ENCODE measurements at places on chromosomes 3 and 15. TPM values are rescaled to one million over a fixed set of nuclear protein-coding genes. Genes with fewer than 3 reads are reported as not detected.

TMED3 gene
- total RNA-seq: 60.2 TPM

DNA sequence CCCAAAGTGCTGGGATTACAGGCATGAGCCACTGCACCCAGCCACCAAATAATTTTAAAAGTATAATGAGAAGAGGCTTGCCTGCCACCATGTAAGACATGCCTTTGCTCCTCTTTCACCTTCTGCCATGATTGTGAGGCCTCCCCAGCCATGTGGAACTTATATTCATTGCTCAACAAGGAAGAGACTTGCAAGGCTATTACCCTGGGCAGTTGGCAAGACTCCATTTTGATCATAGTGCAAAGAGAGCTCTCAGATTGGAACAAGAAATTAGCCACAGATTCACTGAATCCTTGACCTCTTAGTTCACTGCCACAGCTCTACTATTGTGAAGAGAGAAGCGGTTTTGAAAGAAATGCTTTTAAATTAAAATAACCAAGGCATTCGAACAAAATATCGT, 6.1 kb downstream of the SCAP start:
- peaks cover 10% of the 10 kb centered on the region for H3K36me3 ChIP-seq
- no peaks in the 10 kb centered on the region for H3K27me3 ChIP-seq
- no peak for DNase-seq
- no peak overlapping the region for H3K27ac ChIP-seq

DNA sequence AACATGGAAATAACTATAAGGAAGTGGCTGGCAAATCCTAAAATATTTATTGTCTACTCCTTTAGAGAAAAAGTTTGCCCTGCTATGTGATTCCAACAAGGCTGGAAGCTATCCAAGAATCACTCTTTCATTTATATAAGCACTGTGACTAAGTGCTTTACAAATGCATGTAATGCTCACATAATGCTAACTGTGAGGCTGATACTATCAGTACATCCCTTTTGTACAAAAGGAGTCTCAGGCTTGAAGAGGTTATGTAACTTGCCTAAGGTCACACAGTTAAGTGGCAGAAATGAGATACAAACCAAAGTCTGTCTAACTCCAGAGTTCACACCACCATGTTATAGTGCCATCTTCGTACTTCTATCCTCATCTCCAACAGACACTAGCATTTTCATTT, 17.0 kb downstream of the TOPBP1 start:
- H3K27ac ChIP-seq: no peak overlapping the region
- peaks cover 40% of the 10 kb centered on the region for H3K36me3 ChIP-seq
- H3K27me3 ChIP-seq: no peaks in the 10 kb centered on the region
- H3K4me1 ChIP-seq: peaks cover 9% of the 10 kb centered on the region
- no peak for DNase-seq

- H3K27ac ChIP-seq: no peak overlapping the region
- H3K36me3 ChIP-seq: peaks cover 8% of the 10 kb centered on the region
- no peak overlapping the region for H3K4me3 ChIP-seq
- DNase-seq: no peak
- no peaks in the 10 kb centered on the region for H3K4me1 ChIP-seq
Observed at GRCh38 chr3:31345581-31345980, 187.1 kb upstream of the STT3B start.

GRCh38 chr3:50862221-50862620, 187.5 kb downstream of the DOCK3 start:
- no peaks in the 10 kb centered on the region for H3K36me3 ChIP-seq
- no peak overlapping the region for H3K27ac ChIP-seq
- H3K4me3 ChIP-seq: no peak overlapping the region

GRCh38 chr3:138567403-138567802, 26.7 kb downstream of the CEP70 start:
- H3K27me3 ChIP-seq: no peaks in the 10 kb centered on the region
- peaks cover 8% of the 10 kb centered on the region for H3K4me1 ChIP-seq
- H3K4me3 ChIP-seq: no peak overlapping the region
- H3K27ac ChIP-seq: no peak overlapping the region

- no peak for DNase-seq
- H3K4me1 ChIP-seq: peaks cover 25% of the 10 kb centered on the region
- no peaks in the 10 kb centered on the region for H3K36me3 ChIP-seq
- no peaks in the 10 kb centered on the region for H3K27me3 ChIP-seq
- H3K27ac ChIP-seq: no peak overlapping the region
- H3K4me3 ChIP-seq: no peak overlapping the region
Observed at GRCh38 chr15:64288577-64288976, 67.4 kb downstream of the CSNK1G1 start.

OSBPL10 gene
- 0.17 TPM for total RNA-seq

DNA sequence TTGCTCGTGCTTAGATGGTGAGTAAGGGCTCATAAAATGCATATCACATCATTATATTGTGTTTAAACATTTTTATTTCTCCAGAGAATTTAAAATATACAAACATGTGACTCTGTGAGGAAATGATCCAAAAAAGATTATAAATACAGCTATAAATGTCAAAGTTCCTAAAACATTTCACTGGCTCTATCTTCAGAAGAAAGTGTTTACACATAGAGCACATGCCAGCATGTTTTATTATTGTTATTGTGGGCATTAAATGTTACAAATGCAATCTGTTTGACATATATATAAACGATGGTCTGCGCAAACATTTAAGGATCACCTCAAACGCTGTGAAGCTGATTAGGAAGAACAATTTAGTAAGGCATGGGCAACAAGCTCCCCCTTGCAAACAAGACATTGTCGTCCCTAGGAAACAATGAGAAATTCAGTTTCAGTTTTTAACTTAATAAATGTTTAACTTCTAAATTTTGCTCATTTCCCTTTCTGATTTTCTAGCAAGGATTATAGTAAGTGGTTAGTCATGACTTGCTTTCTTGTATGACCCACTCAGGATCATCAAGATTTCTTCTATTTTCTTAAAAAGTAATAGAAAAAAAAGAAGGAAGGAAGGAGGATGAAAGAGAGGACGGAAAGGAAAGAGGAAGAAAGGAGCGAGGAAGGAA, 207.5 kb downstream of the SATB1 start:
- no peaks in the 10 kb centered on the region for H3K4me1 ChIP-seq
- DNase-seq: no peak
- no peak overlapping the region for H3K4me3 ChIP-seq
- no peak overlapping the region for H3K27ac ChIP-seq
- H3K36me3 ChIP-seq: no peaks in the 10 kb centered on the region

DNA sequence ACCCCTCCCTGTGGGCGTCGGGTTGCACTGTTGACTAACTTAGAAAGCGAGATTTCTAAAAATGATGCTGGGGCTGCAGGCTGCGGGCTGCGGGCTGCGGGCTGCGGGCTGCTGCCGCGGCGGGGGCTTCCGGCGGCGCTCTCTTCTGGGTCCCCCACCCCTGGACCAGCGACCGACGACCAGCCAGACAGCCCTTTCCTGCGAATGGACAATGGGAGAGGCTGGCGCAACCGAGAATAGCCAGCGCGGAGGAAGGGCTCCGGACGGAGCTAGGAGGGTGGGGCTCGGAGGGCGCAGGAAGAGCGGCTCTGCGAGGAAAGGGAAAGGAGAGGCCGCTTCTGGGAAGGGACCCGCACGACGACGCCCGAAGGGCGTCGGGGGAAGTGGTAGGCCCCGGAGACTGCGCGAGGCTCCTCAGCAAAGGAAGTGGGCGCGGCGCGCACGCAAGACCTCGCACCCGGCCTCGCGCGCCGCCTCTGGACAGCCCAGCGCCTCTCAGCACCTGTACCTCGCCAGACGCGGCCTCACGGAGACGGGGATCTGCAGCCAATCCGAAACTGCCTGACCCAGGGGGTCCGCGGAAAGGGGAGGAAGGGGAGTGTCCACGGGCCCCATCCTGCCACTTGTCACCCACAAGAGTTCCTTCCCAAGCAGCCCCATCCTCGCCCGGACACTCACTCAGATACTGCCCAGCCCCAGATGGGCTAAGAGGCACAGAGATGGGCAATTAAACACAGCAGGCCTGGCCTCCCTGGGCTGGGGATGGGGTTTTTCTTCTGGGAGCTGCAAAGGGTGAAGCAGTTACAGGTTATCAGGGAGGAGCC, 70.7 kb downstream of the SLC12A8 start:
- peaks cover 61% of the 10 kb centered on the region for H3K4me1 ChIP-seq
- H3K27me3 ChIP-seq: no peaks in the 10 kb centered on the region
- peak overlapping the region; percentile 86 for H3K27ac ChIP-seq
- peak; percentile 91 for DNase-seq

- no peaks in the 10 kb centered on the region for H3K4me1 ChIP-seq
- H3K36me3 ChIP-seq: no peaks in the 10 kb centered on the region
- DNase-seq: no peak
- H3K4me3 ChIP-seq: no peak overlapping the region
Observed at GRCh38 chr15:70936326-70936725, 43.7 kb downstream of the LRRC49 start.

NPAP1 gene
- not detected for total RNA-seq

DNA sequence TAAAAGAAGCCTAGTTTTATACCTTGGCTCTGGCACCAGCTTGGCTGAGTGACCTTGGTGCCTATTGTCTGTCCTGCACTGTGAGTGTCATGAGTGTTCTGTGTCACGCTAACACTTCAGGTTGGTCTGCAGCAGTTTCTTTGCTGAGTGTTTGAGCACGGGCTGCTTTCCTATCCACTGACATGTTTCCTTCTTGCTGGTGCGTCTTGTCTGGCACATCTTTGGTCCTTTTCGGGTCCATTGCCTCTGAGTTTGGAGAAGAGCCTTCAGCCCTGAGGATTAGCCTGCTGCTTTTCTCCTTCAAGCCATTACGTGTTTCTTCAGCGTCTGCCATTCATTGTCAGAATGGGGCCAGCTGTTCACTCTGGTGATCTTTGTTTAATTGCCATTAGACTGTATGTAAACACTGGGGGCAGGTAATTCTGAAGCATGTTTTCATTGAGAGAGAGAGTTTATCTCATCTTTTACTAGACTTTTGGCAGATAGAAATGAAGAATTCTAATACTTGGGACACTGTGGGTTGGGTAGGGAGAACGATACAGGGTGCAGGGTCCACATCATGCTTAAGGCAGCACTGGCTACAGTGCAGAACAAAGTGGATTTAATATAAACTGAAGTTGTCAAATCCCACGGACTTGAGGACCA, 55.5 kb downstream of the LRRC28 start:
- no peaks in the 10 kb centered on the region for H3K36me3 ChIP-seq
- H3K27ac ChIP-seq: peak overlapping the region; percentile 9

- peak overlapping the region; percentile 3 for H3K27ac ChIP-seq
- H3K36me3 ChIP-seq: no peaks in the 10 kb centered on the region
- H3K4me3 ChIP-seq: no peak overlapping the region
- H3K27me3 ChIP-seq: no peaks in the 10 kb centered on the region
- DNase-seq: no peak
Observed at GRCh38 chr15:58463815-58464650, 32.2 kb downstream of the LIPC start.
